ENCODE measurements at places on chromosomes 1 and 21.

DNA sequence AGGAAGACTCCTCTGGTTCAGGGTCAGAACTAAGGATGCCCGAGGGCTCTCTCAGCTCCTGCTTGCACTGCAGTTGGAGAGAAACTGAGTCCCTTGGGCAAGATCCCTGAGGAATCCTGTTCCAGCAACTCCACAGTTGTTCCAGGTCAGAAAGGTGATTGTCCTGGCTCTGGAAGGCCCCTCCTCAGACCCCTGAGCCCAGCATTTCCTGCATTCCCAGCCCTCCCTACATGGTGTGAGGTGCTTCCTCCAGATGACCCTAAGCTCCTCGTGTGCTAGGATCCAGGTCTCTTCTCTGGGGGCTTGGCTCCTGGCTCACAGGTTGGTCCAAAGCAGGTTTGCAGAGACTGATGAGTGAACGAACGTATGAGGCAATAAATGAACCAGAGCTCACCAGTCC lies 11.5 kb downstream of the LDLRAD1 start:
- no peak for DNase-seq

DNA sequence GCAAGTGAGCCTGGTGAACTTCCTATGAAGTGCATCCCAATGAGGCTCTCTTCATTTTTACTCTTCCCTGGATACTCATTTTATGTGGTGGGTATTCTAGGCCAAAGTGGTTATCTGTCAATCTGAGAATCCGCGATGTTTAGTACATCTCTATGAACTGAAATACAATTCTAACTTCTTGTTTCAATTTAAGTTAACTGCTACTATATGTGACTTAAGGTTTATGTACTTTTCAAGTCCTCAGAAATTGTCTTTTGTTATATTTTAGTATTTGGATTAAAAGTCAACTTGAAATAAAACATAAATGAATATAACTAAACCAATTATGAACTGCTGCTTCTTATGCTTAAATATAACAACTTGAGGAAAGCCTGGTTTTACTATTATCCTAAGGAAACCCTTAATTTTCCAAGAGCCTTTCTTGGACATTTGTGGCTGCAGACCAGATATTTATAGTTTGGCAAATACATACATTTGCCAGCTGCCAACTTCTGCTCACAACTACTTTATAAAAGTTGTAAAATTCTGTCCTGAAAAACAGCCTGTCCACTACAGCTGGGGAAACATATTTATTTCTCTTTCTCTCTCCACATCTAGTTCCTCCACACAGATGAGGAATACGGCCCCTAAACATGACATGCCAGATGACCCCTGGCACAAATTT lies 60.4 kb downstream of the ENAH start:
- no peak for DNase-seq

GRCh38 chr1:11629184-11630016 lies 24.8 kb downstream of the FBXO2 start:
- DNase-seq: no peak

DNA sequence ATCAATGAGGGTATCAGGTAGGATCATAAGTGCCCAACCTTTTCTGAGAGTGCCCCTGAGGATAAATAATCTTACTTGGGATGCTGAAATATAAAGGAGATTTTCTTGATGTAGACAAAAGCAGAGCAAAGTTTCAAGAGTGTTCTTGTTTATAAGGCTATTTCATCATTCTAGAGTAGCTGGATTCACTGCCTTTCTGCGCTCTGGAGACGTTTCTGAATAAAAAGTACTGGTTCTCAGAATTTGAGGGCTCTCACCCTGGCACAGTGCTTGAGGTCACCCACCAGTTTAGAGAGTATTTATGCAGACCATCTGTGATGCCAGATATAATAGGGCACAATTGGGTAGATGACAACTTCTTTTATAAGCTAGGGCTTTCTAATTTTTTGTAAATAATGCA lies 103.3 kb downstream of the GDAP2 start:
- no peak for DNase-seq

DNA sequence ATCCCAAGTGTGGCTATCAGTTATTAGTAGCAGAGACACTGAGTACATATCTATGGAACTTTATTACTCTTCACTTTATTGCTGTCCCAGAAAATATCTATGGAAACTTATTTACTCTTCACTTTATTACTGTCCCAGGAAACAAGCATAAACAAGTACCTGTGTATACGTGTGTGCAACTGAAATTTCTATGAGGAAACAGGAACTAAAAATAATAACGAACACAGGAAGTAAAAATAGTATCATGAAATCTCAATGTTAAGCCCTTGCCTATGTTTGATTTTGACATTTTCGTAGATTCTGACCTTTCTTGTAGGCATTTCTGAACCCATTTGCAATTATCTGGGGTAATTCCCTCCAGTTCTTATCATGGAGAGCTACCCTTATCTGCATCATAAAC lies 64.9 kb upstream of the KRTAP19-8 start:
- no peak for DNase-seq
